ENCODE measurements at places on chromosomes 12 and 14.

DNA sequence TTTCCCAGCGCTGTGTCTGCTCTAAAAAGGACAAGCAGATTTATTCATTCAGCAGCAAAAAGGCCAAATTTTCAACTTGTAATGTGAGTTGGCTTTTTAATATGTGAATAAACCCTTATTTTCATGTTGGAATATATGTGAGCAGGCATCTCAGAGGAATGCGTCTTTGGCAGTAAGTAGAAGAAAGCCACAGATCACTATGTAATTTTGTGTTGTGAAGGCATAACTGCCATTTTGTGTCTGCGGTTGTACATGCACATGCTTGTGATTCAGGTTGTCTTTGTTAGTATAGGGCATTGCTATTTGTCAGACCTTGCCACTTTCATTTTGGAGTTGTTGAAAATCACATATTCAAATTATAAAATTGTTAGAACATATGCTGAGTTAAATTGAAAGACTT is 398.8 kb upstream of the RGS6 start:
- no peak for DNase-seq

DNA sequence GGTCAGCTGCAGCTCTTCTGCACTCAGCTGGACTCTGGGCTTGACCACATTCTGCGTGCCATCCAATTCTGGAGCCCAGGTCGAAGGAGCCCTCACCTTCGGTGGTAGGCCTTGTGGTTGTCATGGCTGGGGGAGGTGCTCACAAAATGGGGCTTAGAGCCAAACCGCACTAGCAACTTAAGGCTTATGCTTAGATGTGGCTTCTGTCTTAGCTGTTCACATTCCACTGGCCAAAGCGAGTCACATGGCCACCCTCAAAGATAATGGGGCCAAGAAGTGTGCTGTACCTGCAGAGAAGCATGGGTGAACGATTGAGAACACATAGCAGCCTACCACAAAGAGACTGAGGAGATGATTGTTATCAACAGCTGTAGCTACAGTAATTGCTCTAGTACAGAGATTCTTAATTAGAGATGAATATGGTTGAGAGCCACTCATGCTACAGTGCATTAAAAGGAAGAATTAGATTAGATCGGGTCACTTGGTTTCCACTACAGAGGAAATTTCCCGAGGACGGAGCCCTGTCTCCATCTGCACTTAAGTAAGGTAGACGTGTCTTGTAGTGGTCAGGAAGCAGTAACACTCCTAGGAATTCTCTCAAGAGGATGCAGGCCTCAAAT is 334.6 kb upstream of the FKBP4 start:
- no peak for DNase-seq

- no peak for DNase-seq
Observed at GRCh38 chr14:70995671-70996070, 88.4 kb downstream of the PCNX1 start.

- DNase-seq = no peak
Observed at GRCh38 chr12:3242199-3242863, 165.2 kb downstream of the TSPAN9 start.

DNA sequence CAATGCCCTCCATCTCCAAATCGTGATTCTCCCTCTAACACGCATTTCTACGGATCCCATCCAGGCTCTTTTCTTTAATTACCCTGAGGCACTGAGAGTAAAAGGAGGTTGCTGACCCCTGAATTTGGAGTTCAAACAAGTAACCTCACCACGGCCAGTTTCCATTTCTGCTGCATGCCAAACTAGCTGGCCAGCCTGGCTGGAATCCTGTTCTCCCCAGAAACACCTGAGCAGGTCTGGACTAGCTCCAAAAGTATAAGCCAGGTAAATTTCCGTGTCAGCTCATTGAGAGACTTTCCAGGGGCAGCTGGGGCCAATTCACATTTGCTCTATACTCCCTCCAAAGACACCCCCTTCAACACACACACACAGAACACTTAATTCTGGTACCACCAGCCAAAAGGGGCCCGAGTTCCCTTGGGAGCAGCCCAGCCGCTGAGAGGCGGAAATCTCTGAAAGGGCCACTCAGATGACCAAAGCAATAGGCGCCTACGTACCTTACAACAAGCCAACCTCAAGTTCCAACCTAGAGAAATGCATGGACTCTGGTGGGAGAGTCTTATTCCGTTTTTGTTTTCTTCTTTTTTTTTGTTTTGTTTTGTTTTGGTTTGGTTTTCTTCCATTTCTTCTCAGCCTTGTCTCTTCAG is 131.4 kb downstream of the NDUFA12 start:
- no peak for DNase-seq

Data from CD4-positive, alpha-beta T cell treated with Interleukin-17A for 4 hours (primary cell).